NCI-H1436 (cell line): ENCODE measurements at places on chromosomes 6 and 20.

DNA sequence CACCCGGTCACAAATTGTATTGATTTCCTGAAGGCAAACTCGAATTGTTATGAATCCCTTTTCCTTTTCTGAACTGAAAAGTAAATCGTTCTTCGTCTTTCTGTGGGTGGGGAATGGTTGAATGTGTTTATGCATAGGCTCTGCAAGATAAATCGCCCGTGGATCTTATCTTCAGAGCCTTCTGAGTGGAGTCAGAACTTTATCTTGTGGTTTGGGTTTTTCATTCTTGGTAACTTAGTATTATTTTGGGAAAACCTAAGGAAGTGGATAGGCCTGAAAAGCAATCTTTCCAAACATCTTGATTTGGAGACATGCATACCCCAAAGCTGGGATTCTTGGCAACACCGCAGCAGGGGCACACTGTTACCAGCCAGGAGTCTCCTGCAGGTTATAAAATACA, 122.4 kb downstream of the MAP3K7 start:
- DNase-seq = no peak

- DNase-seq = no peak
Measured at GRCh38 chr6:15480525-15480924, 182.3 kb downstream of the DTNBP1 start.

DNA sequence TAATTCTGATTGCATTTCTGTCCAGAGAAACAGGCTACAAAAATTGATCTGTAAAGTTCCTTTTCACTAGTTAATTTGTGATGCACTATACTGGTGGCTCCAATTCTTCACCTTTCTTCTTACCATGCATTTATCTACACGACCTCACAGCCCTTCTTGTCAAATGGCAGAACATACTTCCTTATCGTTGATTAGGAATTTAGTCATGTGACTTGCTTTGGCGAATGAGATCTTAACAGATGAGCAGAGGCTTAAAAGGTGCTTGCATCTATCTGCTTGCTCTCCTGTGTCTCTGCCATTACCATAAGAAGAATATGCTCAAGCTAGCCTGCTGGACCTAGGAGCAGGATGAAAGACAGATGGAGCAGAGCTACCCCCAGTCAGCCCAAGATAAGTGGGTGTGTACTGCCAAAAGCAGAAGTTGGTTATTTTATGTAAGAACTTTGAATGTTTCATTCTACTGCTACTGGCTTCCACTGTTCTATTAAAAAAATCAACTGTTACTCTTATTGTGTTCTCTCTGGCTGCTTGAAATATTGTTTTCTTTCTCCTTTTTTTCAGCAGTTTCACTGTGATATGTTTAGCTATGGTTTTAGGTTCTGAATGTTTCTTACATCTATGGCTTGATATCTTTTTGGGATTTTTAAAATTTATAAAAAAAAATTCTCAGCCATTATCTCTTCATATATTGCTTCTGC, 40.2 kb upstream of the RBM24 start:
- DNase-seq = no peak

GRCh38 chr6:23589811-23590210, 536.2 kb upstream of the NRSN1 start:
- no peak for DNase-seq

GRCh38 chr6:148890652-148891404, 144.0 kb downstream of the UST start:
- DNase-seq = no peak

DNA sequence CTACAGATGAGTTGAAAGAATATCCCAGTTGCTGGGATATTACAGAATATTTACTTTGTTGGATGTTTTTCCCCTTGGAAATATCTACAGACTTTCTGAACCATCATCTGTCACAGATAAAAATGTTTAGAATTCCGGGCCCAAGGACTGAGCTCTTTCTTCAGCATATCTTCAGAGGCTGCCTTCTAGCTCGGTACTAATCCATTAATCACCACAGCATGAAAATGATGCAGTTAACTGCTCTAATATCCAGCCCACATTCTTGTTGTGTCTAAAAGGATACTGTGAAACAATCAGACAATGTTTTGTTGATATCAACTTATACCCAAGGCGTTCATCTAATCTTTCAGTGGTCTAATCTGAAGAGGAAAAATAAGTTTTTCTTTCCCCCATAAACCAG, 247.4 kb downstream of the TBC1D32 start:
- no peak for DNase-seq

DNA sequence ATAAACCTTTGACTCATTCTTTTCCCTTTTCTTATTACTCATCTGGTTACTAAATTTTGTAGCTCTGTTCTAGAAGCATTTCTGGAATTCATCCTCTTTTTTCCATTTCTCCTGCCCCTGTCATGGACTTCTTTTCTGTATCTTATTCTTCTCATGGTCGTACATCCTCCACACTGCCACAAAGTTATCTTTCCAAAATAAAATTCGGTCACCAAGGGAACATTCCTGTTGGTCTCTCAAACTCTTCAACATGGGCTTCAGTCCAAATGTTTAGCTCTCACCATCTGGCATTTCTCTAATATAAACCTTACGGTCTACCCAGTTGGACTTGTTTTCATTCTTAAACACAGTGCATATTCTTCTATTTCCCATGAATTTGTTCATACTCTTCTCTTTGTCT, 428.8 kb upstream of the ID4 start:
- DNase-seq = no peak

GRCh38 chr20:5863040-5863833, 87.1 kb downstream of the TRMT6 start:
- DNase-seq = no peak

DNA sequence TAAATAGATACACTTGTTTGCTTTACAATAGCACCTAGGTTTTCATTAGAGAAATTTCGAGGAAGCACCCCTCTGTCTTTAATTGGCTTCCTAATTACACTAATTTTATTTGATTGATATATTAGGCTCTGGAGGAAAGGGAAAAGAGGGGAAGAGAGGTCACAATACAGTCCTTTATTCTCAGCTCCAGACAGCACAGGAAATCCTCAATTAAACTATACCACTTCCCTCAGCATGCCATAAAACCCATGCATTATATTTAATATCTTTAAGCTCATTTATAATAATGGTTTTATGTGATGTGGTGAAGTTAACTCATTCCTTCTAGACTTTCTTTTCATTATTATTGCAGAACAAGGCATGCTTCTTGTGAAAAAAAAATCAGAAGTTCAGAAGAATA, 17.7 kb upstream of the PDE7B start:
- DNase-seq = no peak

- DNase-seq = no peak
Measured at GRCh38 chr6:30075790-30076732, 492 bp upstream of the RNF39 start.

GRCh38 chr6:47179286-47179685, 130.4 kb downstream of the TNFRSF21 start:
- no peak for DNase-seq

DNA sequence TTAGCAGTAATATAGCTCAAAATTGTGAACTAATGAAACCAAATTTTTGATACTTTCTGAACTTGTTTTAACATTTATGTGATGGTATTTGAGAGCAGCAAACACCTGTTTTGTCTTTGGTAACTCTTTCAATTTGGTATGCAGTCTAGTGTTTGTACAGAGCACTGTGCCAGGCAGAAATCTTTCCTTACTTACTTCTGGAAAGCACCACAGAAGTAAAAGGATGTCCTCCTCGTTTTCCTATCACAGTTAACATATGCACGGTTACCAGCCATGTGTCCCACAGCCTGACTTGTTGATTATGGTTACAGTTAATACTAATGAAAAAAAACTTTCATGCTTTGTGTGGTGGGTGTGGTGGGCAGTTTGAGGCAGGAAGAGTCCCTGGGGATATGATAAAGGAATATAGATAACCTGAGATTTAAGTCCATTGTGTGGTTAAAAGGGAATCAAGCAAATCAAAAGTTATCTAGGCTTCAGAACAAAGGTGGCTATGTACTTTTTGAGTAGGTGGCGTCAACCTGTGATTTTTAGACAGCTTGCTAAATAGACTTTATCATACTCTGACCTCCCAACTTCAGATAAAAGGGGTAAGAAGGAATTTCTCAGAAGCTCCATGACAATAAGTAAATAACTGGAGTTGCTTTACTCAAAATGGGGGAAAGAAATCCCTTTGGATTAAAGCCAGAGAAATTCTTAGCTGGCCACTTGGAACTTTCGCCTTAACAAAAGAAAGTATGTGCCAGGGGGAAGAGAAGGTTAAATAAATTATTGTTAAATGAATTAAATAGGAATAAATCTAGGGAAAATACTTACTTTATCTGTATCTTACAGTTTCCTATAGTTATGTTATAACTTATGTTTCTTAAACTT, 20.1 kb upstream of the COL10A1 start:
- no peak for DNase-seq

GRCh38 chr6:30508890-30509736, 19.8 kb downstream of the HLA-E start:
- DNase-seq = no peak

- no peak for DNase-seq
Measured at GRCh38 chr6:3334555-3334954, 75.8 kb downstream of the PSMG4 start.

GRCh38 chr6:142570221-142570671, 268.4 kb downstream of the ADGRG6 start:
- DNase-seq = no peak

- peak; percentile 18 for DNase-seq
Measured at GRCh38 chr6:156777577-156778453, 637 bp downstream of the ARID1B start.

GRCh38 chr6:46393161-46393939, 97.9 kb downstream of the RCAN2 start:
- no peak for DNase-seq

DNA sequence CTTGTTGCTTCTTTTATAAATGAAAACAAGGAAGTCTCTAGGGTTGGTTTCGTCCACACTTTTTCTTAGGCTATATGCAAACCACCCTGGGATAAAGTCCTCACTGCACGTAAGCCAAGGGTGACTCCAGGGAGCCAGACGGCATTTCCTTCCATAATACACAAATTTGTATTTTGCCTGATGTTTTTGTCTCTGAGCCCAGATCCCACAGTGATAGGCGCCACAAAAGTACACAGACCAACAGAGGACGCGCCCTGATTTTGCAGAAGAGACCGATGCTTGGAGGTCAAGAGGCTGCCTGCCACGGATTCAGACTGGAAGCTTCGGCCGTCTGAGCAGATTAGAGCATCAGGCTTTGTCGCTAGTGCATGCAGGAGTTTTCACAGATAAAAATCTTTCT, 22.8 kb downstream of the FOXQ1 start:
- DNase-seq = no peak

DNA sequence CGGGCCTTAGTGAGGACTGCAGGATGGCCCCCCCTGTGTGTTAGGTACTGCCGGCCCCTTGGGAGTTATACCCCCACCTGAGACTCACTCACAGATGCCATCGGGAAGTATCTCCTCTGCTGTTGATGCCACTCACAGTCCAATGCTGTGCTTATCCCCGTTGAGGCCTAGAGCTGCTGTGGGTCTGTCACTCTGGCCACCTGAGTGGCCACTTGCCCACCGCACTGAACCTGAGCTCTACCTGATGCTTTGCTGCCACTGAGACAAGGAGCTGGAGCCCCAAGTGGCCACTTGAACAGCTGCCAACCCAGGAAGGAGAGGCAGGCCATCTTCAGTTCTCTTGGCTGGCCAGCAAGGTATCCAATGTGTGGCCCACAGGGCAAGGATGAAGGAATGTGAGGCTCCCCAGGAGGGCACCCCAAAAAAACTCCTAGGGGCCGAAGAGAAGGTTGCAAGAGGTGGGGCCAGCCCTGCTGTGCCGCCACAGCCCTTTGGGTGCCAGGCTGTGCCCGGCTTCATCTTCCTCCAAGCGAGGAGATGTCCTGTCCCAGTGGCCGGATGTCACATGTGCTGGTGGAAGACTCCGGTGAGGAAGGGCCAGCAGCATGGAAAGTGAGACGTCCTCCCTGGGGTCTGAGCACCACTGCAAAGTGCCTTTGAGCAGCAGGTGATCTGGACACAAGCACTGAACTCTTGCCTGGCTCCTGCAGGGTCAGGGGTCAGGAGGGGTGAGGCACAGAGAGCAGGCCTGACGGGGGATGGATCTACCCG, 29.5 kb upstream of the PCMTD2 start:
- DNase-seq = no peak

GRCh38 chr6:119661078-119661477, 311.5 kb upstream of the MAN1A1 start:
- DNase-seq = no peak

DNA sequence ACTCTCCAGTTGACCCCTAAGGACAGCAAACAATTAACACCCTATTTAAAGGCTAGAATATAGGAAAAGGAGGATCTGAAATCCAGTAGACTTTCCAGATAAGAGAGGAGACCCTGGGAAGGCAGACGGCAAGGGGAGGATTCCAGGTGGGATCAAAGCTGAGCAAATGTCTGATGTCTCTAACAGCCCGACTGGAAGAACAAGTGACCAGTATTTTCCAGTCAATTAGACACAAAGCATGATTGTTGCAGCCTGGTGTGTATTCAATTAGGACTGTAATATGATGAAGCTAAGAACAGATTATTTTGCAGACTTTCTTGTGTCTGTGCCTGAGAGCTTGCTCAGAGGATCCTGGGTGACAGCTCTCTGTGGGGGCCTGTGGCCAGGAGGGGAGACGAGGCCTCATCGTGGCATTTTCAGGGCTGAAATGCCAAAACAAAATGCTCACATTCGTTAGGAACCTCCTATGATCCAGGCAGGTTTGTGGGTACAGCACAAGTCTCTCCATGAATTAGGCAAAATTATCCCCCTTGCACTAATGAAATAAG, 471.8 kb upstream of the AGPAT4 start:
- DNase-seq = no peak

DNA sequence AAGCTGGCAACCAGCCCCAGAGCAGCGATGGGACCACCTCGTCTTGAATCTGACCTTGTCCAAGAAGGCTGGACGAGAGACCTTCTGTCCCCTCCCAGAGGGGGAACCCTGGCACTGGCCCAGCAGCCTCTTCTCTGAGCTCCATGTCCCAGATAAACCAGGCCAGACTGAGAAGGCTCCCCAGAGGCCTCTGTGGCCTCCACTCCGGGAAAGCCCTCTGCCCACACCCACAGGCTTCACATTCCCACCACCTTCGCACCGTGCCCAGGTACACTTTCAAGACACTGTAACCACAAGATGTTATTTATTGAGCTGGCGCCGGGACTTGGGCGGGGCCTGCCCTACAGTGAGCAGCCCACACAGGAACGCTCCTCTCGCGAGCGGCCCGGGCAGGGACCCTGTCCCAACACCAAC, 33.2 kb downstream of the ADA start:
- no peak for DNase-seq

- no peak for DNase-seq
Measured at GRCh38 chr6:72616406-72617015, 5.4 kb upstream of the KCNQ5 start.
